ENCODE measurements at places on chromosomes 2 and 18.

DNA sequence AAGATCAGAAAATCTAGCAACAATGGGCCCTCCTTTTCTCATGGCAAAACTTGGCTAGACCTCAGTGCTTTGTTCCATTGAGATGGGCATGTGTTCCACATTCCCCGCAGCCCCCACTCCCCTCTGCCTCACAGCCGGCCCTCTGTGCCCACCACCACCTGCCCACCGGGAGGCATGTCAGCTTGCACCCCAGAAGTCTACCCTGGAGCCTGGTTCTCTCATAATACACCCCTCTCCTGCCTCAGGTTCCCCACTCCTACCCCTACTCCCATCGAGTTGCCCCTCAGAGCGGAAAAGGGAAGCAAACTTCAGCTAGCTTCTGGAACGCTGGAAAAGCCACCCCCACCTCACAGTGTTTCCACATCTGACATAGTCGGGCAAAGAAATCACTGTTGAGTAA lies 219.0 kb downstream of the ANAPC1 start:
- no peak for DNase-seq

- no peak for DNase-seq
These were observed 425.7 kb downstream of the SETBP1 start for GRCh38 chr18:45106331-45106774.

GRCh38 chr2:240814946-240815760 lies 4.9 kb downstream of the KIF1A start:
- DNase-seq, result no peak

DNA sequence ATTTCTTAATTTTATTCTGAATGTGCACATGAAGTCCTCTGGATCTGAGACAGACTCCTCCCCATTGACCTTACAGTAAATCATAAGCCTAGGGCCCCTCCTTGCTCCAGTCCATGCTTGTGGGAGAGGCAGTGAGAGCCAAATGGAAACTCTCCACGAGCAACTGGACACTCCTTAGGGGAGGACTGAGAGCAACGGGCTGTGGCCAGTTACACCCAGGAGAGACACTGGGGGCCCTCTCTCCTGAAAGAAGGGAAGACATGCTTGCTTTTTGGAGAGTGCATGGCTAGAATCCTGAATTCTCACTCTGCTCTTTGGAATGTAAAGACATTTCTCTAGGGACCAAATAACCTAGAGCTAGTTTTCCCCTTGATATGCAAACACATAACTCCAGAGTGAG lies 49.0 kb upstream of the BIN1 start:
- DNase-seq, result no peak

DNA sequence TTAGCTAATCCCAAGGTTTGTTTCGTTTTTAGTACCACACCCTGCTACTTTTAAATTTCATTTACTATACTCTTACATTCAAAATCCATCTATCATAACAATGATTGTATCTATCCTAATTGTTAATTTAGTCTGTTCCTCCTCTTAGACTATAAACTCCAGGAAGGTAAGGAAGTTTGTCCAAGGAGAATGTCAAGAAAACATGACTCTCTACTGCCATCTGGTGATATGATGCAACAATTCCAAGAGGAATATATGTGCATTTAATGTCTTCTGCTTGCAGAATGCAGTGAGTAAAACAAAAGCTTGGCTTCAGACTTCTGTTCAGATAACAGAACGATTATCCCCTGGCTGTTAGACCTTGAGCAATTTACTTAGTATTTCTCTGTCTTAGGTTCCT lies 1267.1 kb downstream of the LRP1B start:
- DNase-seq, result no peak

GRCh38 chr2:202721621-202722020 lies 86.9 kb downstream of the FAM117B start:
- DNase-seq, result no peak

GRCh38 chr18:31647127-31647753 lies 37.1 kb downstream of the B4GALT6 start:
- no peak for DNase-seq

DNA sequence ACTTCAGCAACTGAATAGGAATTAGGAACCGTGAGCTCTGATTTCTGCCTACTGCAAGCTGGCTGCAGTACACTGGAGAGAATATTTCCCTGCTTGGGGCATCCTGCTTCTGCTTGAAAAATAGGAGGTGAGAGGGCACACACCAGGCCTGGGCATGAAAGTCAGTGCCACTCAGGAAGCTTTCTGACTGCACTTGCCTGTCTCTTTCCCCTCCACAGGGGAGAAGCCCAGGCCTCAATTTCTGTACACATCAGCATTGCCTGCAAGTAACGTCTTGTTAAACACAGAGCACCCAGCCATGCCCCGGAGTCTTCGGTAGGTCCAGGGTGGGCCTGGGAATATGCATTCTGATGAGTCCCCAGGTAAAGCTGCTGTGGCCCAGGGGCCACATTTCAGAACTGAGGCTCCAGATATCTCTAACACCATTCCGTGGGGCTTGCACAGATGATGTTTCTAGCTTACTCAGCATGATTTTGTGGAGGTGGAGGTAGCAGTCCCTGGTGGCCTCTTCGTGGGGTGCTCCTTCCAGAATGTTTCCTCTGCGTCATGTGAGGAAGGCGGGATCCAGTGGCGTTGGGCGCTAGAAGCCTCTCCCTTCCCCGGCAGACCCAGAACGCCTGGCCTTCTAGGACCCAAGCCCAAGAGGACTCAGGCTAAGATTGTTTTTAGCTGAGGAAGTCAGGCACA lies 114.1 kb downstream of the ZBTB7C start:
- no peak for DNase-seq

DNA sequence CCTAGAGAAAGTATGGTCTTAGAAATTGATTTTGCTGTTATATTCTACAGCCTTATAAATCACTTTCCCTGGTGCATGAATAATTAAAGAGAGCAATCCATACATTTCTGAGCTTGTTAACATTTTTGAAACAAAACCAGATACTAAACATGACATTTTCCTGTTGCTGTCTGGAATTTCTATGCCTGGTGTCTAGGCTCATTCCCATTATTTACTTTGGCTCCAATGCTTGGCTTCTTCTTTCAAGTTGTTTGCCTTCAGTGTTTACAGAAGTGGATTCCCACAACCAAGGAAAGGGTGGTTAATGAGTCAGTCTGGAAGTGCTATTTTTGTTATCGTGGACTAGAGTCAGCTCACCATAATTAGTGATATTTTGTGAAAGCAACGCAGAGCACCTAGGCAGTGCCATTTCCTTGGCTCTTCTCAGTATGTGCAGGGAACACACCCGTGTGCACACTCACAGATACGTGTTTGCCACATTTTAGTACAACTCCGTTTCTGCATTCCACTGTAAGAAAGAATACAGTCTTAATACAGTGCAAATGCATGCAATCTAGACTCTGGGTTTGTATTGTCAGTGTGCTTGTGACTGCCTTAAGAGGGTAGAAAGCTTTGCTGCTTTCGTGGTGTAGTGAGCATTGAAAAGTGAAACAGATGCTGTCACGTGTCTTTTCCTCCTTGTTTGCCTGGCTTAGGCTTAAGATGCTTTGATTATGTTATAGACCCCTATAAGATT lies 185.0 kb upstream of the RASGRP3 start:
- no peak for DNase-seq

DNA sequence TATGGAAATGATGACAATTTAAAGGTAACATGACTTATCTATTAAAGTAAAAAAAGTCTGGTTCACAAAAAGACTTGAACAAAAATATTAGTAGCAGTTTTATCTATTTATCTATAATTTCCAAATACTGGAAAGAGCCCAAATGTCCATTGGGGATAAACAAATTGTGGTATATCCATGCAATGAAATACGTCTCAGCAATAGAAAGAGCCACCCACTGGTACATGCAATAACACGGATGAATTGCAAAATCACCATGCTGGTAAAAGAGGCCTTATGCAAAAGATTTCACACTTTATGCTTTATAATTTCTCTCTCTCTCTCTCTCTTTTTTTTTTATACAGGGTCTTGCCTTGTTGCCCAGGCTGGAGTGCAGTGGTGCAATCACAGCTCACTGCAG lies 91.4 kb upstream of the ASAP2 start:
- DNase-seq, result no peak

- no peak for DNase-seq
These were observed 621 bp downstream of the TXNL1 start for GRCh38 chr18:56637711-56638231.

DNA sequence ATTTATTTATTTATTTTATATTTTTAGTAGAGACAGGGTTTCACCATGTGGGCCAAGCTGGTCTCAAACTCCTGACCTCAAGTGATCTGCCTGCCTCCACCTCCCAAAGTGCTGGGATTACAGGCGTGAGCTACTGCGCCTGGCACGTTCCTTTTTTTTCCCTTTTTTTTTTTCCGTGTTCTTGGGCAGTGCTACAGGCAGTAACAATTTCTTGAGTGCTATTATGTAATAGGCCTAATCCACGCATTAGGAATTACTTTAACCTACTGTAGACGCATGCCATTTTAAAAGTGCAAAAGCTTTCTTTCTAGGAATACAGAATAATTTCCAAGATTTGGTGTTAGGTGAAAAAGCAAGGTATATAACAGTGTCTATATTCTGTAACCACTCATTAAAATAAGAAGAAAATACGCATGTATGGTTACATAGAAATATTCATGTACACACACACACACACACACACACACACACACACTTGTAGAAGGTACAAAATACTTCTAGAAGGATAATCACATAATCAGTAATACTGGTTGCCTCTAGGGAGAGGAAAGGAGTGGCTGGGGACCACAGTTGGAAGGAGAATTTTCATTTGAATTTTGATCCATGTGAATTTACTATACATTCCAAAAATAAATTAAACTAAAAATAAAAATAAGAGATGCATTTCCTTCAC lies 92.3 kb downstream of the METTL8 start:
- DNase-seq, result no peak

GRCh38 chr2:109138449-109138848 lies 9.4 kb downstream of the SH3RF3 start:
- DNase-seq, result no peak

GRCh38 chr2:63369146-63369545 lies 219.1 kb downstream of the WDPCP start:
- DNase-seq, result no peak

GRCh38 chr18:44054514-44054913 lies 626.2 kb upstream of the SETBP1 start:
- no peak for DNase-seq

- DNase-seq, result no peak
These were observed 15.2 kb upstream of the CCDC74B start for GRCh38 chr2:130160131-130160530.

- no peak for DNase-seq
These were observed 7.3 kb downstream of the PLA2R1 start for GRCh38 chr2:160054984-160055725.

DNA sequence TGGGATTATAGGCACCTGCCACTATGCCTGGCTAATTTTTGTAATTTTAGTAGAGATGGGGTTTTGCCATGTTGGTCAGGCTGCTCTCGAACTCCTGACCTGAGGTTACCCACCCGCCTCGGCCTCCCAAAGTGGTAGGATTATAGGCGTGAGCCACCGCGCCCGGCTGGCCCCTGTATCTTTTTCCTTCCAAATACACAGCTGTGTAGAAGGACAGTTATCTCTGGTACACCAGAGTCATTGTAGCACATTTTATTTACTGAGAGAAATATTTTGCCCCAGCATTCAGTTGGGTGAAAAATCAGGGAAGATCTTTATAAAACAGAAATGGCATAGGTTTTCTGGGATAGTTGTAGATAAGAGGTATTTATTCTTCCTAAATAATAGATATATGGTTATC lies 23.5 kb upstream of the POLR1B start:
- DNase-seq, result no peak

- no peak for DNase-seq
These were observed 51.9 kb downstream of the ESCO1 start for GRCh38 chr18:21548647-21549046.

DNA sequence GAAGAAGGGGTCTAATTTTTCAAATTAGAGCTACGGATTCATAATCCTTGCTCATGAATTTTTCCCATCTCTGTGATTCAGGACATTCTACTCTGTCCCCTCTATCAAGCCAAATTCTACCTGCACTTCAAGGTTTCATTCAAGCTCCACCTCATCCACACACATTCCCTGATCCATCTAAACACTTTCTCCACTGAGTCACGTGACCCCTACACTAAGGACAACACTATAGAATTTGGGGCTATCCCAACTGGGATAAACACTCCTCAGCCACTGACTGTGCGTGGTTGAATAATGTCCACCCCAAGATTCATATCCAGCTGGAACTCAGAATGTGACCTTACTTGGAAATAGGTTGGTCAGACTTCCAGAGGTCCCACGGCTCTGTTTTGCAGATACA lies 159.9 kb upstream of the ACVR2A start:
- no peak for DNase-seq

- no peak for DNase-seq
These were observed 53.2 kb upstream of the CCDC85A start for GRCh38 chr2:56130463-56131070.

DNA sequence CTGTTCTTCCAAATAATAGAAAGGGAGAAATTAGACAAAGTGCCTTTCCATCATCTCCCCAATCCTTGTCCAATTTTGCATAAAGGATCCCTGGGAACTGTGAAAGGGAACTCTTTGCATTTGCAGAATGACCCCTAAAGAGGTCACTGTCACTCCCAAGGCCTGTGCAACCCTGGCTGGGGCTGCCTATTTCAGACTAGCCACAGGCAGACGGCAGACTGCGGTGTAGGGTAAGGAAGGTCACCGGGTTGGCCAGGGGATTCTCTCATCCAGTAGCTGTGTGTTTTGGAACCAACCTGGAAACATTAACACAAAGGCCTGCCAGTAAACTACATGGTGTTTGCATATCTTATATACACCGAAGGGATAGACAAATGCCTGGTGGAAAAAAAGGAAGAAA lies 818.7 kb downstream of the BCL11A start:
- DNase-seq, result no peak

DNA sequence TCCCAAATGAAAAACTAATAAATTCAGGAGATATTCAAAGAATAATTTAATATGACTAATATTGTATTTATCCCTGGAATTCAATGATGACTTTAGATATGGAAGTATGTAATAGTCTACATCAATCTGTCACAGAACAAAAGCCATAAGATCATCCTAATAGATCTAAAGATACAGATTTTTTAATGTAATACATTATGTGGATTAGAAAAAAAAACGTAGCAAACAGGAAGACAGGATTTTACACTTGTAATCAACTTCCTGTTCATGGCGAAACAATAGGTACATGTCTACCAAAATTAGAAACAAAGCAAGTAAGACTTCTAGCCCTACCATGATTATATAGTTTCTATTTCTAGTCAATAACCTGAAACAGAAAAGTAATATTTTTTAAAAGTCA lies 192.2 kb downstream of the TTC32 start:
- no peak for DNase-seq

GRCh38 chr18:73381016-73381698 lies 513.4 kb upstream of the NETO1 start:
- no peak for DNase-seq

- no peak for DNase-seq
These were observed 3.5 kb downstream of the RRM2 start for GRCh38 chr2:10125842-10126631.

- DNase-seq, result no peak
These were observed 2.0 kb downstream of the DLX1 start for GRCh38 chr2:172087207-172087779.

DNA sequence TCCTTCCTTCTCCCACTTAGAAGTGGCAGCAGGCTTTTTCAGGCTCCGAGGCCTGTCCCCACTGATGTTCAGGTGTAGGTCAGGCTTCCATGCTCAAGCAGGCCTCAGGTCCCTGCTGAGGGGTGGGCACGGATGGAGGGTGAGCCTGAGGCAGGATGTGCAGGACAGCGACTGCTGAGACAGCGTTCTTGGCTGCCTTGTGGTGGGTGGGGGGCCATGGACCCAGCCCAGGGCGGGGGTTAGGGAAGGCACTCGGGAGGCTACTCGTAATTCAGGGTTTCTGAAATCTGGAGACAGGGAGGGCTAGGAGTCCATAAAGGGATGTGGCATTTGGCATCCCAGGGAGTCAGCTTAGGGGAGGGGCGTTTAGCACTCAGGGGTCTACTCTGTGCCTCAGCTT lies 30.3 kb downstream of the COLEC11 start:
- no peak for DNase-seq
